ENCODE measurements at places on chromosomes 5 and 9. TPM values are rescaled to one million over a fixed set of nuclear protein-coding genes. Genes with fewer than 3 reads are reported as not detected.

Gene ZNF608
- 144 TPM for total RNA-seq

Gene SLC35A4
- total RNA-seq: 12.8 TPM

Gene ACTBL2
- total RNA-seq: not detected

Gene SPINK13
- not detected for total RNA-seq

Gene SHC3
- 4.4 TPM for total RNA-seq

Gene DIPK1B
- 26.2 TPM for total RNA-seq

Gene LECT2
- not detected for total RNA-seq

Gene EPB41L4B
- 8.9 TPM for total RNA-seq

Gene SH3GL2
- total RNA-seq: 18.0 TPM

Gene PCDHGA8
- total RNA-seq: 10.1 TPM

Gene G3BP1
- total RNA-seq: 137 TPM

Gene ANKRD34B
- total RNA-seq: not detected

Gene TAF11L10
- total RNA-seq: not detected

Gene NME5
- 5.6 TPM for total RNA-seq
